ENCODE measurements at places on chromosomes 1 and 21.

DNA sequence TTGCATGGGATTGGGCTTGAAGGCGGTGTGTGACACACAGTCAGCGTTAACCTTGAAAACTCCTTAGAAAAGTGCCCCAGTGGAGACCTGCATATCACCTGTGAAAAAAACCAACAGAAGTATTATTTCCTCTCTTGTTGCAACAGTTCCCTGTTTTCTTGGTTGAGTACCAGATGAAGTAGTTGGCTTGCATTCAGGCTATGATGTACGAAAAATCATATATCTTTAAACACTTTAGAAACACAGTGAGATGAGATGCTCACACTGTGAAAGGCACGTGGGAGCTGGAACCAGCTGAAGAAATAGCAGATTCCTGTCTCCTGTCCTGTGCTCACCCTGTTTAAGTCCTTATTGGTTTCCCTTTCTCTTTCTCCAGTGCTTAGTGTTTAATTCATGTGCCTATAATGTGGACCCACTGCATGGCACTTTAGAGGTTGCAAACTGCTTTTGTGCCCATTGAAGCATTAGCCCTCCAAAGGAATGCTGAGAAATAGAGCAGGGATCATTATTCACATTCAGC is 2.8 kb downstream of the CAMK1G start:
- DNase-seq, result no peak

DNA sequence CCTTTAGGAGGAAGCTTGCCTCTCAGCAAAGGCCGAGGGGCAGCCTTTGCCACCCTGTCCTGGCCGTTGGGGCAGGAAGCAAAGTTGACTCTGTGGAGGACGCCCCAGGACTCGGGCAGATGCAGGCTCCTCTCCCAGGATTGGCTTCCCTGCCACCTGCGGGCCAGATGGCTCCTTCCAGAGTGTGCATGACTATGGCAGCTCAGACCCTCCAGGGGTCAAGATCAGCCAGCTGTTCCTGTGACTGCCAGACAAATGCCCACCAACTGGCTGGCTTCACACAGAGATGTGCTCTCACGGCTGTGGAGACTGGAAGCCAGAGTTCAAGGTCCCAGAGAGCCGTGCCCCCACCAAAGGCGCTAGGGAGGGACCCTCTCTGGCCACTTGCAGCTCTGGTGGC is 87.0 kb upstream of the VAMP3 start:
- DNase-seq, result no peak

- peak; percentile 59 for DNase-seq
Observed at GRCh38 chr1:98049370-98050135, 128.7 kb upstream of the DPYD start.

GRCh38 chr1:2529784-2530512 is at the start of gene HES5:
Gene HES5 (minus strand): TSS chr1:2530263. CDS start chr1:2530164, 99 bp downstream.
- peak; percentile 72 for DNase-seq

GRCh38 chr1:115211071-115211745 is 121.9 kb upstream of the TSPAN2 start:
- DNase-seq, result no peak

DNA sequence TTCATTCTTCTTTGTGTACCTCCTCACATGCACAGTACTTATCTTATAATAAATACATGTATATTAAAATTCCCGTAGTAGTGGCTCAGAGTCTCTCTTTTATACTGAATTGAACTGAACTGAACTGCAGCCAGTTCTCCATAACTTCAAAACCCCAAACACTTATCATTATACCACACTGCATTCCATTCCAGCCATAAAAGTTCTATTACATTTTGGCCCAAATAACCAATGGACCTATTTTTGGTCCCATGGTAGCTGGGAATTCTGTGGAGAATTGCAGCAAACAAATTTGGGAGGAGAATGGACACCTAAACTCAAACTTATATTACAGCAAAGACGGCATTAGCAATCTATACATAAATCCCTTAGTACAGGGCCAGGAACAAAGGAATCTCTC is 86.6 kb upstream of the C1orf87 start:
- peak; percentile 32 for DNase-seq

GRCh38 chr1:8541961-8542521 is 224.1 kb downstream of the SLC45A1 start:
- DNase-seq, result no peak

GRCh38 chr21:33668180-33668579 is 25.9 kb downstream of the ITSN1 start:
- DNase-seq, result peak; percentile 57

GRCh38 chr1:31703431-31704270 is at the start of gene COL16A1:
Gene COL16A1 (minus strand): TSS chr1:31704017. CDS start chr1:31702193, 1,824 bp downstream.
- peak; percentile 86 for DNase-seq

- DNase-seq, result peak; percentile 91
Observed at GRCh38 chr1:156119503-156120209, 5.1 kb downstream of the LMNA start.

GRCh38 chr1:212699625-212700222 is at the start of gene BATF3:
Gene BATF3 (minus strand): TSS chr1:212699840. CDS start chr1:212699762, 78 bp downstream.
- peak; percentile 69 for DNase-seq

GRCh38 chr1:37764414-37764825 is 500 bp downstream of the EPHA10 start:
- DNase-seq, result peak; percentile 65

DNA sequence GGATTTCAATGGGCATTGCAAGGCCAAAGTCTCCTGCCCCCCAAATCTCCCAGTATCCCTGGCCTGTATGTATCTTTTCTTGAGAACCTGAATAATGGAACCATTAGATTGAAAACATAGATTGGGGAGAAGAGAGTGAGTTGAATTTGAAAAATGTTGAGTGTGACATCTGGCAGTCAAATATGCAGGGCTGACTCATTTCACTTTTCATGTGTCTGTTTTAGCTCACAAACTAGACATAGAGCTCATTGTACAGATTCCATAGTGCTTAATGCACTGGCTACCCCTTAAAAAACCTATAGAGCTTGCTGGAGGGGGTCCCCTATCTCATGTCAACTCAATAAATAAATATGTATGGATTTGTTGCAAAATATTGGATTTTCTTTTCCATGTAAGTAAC is 30.8 kb downstream of the DDR2 start:
- peak; percentile 71 for DNase-seq

- DNase-seq, result no peak
Observed at GRCh38 chr21:43195121-43196021, 26.6 kb downstream of the CRYAA start.

GRCh38 chr1:84912726-84913554 is 19.9 kb upstream of the LPAR3 start:
- DNase-seq, result peak; percentile 8

DNA sequence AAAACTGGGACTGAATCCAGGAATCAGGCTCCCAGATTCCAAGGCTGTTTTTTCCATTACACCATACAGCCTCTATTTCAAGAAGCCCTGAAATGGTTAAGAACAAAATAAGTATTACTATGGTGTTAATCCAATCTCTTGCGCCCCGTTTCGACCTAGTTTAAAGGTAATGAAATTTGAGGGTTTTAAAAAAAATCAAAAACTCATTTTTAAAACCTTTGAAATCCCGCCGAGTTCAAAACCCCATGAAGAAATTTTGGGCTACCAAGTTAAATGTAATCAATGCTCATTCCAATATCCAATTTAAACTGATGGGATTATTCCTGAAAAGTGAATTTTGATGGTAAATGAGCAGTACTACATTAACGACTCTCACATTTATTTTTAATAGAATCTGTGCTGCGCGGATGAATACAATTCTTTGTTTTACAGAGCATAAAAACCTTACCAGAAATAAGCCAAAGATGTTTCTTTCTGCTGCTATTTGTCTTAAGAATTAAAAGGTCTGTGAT is 767 bp upstream of the EGLN1 start:
- no peak for DNase-seq

- DNase-seq, result peak; percentile 23
Observed at GRCh38 chr21:38236232-38236631, 20.6 kb upstream of the KCNJ15 start.

- no peak for DNase-seq
Observed at GRCh38 chr1:81197591-81197990, 603.1 kb upstream of the ADGRL2 start.

GRCh38 chr1:5850503-5850902 is 141.7 kb downstream of the NPHP4 start:
- DNase-seq, result no peak

GRCh38 chr21:34915364-34915841 is 133.7 kb downstream of the RUNX1 start:
- peak; percentile 73 for DNase-seq

DNA sequence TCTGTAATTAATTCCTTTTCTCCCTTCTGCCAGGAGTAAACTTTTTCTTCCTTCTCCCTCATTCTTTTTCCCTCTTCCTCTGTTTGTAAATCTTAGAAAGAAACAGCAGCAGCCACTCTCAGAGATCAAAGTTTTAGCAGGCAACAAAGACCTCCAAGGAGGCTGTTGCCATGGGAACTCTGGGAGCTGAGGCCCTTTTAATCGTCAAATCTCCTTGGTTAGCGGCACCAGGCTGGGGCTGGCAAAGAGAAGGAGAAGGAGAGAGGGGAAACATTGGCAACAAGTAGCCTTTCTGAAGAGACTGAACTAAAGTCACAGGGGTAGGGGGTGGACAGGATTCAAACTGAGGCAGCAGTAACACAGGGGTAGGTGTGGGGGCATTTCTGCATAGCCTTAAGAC is 25.2 kb downstream of the ILDR2 start:
- no peak for DNase-seq

DNA sequence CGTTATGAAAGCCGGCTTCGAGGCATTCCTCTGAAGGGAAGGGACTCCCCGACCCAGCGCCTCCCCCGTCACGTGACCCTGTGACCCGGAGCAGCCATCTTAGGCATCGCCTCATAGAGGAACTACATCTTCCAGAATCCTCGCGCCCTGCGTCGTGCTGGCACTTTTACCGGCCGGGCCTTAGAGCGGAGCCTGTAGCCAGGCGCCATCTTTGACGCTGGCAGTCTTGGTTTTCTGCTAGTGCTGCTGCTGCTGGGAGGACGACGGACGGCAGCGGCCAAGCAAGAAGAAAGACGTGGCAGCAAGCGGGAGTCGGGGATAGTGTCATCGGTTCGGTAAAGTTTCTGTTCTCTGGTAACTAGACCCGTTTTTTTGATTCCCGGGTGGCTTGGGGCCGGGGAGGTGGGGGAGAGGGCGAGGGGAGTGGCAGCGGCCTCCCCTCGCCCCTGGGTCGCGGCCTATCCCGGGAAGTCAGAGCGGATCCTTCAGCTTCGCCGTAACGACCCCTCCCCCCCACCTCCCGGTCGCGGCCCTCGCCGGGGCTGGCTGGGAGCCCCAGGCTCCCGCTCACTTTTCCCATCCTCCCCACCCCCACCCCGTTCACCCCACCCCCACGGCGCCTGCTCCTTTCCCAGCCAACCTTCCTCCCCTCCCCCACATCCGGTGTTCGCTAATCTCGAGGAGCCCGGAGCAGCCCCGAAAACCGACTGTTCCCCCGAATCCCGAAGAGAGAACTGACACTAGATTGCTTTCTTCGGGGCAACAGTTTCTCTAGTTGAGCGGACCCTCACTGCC is at the start of the genes ZBED6 and ZC3H11A:
Gene ZBED6 (plus strand): TSS at position 183 of the 795 bp plus-strand sequence. CDS start 1,900 bp downstream, outside the sequence.
Gene ZC3H11A (plus strand): TSS at position 183 of the 795 bp plus-strand sequence. CDS start 21,448 bp downstream, outside the sequence.
- peak; percentile 99 for DNase-seq
